ENCODE measurements at places on chromosomes 6 and 20.

DNA sequence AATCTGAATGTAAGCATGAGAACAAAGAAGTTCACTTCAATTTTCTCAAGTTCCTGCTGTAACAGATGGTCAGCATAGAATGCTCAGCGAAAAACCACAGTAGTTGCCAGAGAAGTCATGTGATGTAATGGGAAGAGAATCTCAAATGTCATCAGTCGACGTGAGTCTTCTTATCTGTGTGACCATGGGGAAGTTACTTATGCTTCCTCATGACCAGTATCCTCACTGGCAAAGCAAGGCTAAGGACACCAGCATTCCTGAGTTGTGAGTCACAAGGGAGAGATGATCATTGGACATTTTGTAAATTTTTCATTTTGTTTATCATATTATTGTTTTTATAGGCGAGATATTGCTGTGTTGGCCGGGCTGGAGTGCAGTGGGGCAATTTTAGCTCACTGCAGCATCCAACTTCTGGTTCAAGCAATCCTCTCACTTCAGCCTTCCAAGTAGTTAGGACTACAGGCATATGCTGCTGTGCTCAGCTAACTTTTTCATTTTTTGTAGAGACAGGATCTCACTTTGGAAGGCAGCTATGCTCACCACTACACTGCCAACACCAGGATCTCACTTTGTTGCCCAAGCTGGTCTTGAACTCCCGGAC is 21.9 kb downstream of the SGK1 start:
- no peak for DNase-seq

GRCh38 chr6:107645740-107646139 is 155.8 kb downstream of the SOBP start:
- DNase-seq, result no peak

DNA sequence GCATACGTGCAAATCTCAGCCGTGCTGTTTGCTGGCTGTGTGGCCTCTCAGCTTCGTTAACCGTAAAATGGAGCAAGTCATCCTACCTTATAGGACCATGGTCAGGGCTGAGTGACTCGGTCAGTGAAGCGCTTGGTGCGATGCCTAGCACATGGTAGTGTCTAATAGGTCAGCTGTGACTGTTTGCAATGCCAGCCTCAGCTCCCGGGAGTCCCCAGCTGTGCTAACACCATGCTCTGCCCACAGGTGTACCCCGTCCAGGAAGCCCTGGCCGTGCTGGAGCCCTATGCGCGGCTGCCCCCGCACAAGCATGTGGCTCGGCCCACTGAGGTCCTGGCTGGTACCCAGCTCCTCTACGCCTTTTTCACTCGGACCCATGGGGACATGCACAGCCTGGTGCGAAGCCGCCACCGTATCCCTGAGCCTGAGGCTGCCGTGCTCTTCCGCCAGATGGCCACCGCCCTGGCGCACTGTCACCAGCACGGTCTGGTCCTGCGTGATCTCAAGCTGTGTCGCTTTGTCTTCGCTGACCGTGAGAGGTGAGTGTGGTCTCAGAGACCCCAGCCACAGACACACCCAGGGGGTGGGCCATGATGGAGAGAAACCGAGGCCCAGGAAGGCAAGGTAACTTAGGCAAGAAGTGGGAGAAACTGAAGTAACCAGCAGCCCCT is 10.6 kb downstream of the TRIB3 start:
- DNase-seq, result no peak

GRCh38 chr20:9974324-9974723 is 60.5 kb upstream of the ANKEF1 start:
- no peak for DNase-seq

GRCh38 chr6:2940010-2940850 is 31.1 kb downstream of the SERPINB6 start:
- DNase-seq, result no peak

Data from NCI-H1930 (cell line).